Heart left ventricle (tissue), 16 donors: ENCODE measurements at places on chromosomes 4 and X. TPM values are rescaled to one million over a fixed set of nuclear protein-coding genes. Genes with fewer than 3 reads are reported as not detected.

The RNF212 gene
- total RNA-seq, result 0.48 TPM

- no peak for DNase-seq
Observed at GRCh38 chr4:114400531-114400930, 198.1 kb upstream of the UGT8 start.

The TXK gene
- 1.0 TPM for total RNA-seq

The UGT2B17 gene
- total RNA-seq, result not detected

The PLCXD1 gene
- 2.5 TPM for total RNA-seq

DNA sequence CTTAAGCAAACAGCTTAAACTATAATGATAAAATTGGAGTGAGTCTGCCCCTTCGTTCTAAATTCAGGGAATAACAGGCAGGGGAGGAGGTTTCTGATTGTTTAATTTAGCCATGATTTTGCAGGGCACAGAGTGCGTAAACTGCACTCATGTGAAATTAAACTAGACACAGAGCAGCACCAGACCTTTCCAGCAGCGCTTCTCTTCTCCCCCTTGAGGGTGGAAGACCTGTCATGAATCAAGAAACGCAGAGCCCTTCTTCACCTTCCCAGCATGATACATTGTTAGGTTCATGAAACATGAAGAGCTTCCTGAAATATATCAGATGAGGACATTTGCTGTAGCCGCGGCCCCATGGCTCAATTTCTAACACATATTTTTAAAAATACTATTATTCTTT is 63.1 kb downstream of the FAM114A1 start:
- DNase-seq, result no peak

- no peak for DNase-seq
Observed at GRCh38 chr4:113433536-113434246, 327.8 kb downstream of the CAMK2D start.

The GAGE12J gene
- total RNA-seq, result not detected

DNA sequence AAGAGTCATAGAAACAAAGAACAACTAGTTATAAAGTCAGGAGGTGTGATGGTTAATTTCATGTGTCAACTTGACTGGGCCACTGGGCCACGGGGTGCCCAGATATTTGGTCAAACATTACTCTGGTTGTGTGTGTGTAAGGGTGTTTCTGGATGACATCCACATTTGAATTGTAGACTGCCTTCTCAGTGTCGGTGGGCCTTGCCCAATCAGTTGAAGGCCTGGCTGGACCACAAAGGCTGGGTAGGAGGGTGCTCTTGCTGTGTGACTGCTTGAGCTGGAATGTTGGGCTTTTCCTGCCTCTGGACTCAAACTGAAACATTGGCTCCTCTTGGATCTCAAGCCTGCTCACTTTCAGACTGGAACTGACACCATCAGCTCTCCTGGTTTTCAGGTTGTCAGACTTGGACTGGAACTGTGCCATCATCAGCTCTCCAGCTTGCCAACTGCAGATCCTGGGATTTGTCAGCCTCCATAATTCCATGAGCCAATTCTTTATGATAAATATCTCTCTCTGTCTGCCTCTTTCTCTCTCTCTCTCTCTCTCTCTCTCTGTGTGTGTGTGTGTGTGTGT is 41.4 kb downstream of the CLDN34 start:
- DNase-seq, result no peak

The CLNK gene
- not detected for total RNA-seq

The ARHGEF38 gene
- total RNA-seq, result not detected

DNA sequence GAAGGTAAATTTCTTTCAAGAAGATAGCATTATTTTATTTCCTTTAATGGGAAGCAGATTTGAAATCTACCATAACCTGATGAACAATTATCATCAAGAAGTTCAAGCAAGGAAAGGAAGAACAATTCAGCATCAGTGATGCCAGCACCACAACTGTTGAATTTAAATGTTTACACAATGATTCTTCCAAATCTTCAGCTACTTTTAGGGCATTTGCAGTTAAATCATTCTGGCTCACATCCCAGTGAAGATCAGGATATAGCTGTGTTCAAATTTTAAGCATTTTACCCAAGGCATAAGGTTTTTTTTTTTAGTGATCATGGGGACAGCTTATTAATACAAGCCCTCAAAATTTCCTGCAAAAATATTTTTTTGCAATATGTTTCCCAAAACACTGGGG is 112.9 kb downstream of the SHISA3 start:
- no peak for DNase-seq

DNA sequence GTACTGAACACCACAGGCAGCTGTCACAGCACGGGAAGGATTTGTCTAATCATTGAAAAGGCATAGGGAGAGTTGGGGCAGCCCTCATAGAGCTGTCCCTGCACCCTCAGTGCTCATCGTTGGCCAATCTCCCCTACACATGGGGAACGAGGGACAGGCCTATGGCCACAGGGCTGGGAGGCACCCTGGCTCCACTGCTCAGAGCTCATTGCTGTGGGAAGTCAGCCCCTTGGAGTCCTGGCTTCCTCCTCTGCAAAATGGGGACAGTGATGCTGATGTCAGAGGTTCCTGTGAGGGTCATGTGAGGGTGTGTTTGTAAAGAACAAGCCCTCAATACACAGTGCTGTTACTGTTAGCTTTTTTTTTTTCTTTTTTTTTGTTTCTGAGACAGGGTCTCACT is 19.3 kb upstream of the HTRA3 start:
- no peak for DNase-seq

The GC gene
- total RNA-seq, result not detected

The MAMLD1 gene
- 2.6 TPM for total RNA-seq

DNA sequence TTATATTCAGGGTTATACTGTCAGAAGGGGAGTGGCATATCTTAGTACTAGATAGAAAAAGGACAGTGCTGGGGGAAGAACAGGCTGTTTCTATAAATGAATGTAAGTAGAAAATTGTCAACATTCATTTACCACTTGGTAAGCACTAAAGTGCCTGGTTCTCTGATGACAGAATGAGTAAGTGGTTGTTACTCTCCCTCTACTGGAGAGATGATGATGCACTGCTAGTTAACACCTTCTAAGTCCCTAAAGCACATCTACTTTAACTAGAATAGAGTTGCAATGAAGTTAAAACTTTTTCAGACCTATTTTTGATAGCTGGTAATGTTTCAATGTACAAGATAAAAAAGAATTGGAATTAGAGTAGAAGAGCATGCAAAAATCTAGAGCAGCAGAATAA is 214.5 kb downstream of the KLHL4 start:
- DNase-seq, result no peak

- DNase-seq, result no peak
Observed at GRCh38 chr4:118396881-118397622, 44.2 kb upstream of the PRSS12 start.

- DNase-seq, result no peak
Observed at GRCh38 chrX:77433001-77433400, 14.2 kb upstream of the FGF16 start.

The SASH3 gene
- total RNA-seq, result 2.9 TPM

DNA sequence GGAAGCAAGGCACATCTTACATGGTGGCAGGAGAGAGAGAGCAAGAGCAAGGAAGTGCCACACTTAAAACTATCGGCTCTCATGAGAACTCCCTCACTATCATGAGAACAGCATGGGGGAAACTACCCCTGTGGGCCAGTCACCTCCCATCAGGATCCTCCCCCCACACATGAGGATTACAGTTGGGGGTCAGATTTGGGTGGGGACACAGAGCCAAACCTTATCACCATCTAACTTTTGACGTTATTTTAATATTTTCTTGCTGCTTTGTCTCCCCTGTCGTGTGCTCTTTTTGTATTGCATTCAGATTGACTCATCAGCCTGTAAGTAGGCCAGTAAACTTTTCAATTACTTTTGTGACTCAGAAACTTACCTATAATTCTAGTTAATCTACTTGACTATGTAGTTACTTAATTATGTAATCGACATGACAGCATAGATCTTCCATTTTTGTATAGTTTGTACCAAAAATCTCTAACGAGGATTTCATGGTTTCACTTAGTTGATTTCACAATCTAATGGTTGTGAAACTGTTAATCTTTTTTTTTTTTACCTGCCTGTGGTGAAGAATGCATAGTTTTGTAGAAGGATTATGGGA is 18.3 kb downstream of the STIM2 start:
- no peak for DNase-seq

DNA sequence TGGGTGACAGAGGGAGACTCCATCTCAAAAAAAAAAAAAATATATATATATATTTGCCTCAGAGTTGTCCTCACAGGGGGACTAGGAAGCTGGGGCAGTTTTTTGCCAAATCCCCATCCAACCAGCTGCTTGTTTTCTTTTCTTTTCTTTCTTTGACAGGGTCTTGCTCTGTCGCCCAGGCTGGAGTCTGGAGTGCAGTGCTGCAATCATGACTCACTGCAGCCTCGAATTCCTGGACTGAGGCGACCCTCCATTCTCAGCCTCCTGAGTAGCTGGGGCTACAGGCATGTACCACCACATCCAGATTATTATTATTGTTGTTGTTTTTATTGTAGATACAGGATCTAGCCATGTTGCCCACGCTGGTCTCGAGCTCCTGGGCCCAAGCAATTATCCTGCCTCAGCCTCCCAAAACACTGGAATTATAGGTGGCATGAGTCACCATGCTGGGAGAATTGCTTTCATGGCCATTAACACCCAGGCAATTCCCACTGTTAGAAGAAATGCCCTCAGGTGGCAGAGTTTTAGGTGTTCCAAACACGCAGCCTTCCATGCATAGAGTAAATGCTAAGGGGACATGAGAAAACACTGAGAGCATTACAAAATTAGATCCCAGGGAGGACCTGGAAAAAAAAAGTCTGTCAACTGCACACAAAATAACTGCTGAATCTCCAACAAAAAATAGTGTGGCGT is 98.0 kb downstream of the ARHGAP6 start:
- no peak for DNase-seq

- DNase-seq, result no peak
Observed at GRCh38 chr4:104818579-104818978, 323.9 kb upstream of the CXXC4 start.

DNA sequence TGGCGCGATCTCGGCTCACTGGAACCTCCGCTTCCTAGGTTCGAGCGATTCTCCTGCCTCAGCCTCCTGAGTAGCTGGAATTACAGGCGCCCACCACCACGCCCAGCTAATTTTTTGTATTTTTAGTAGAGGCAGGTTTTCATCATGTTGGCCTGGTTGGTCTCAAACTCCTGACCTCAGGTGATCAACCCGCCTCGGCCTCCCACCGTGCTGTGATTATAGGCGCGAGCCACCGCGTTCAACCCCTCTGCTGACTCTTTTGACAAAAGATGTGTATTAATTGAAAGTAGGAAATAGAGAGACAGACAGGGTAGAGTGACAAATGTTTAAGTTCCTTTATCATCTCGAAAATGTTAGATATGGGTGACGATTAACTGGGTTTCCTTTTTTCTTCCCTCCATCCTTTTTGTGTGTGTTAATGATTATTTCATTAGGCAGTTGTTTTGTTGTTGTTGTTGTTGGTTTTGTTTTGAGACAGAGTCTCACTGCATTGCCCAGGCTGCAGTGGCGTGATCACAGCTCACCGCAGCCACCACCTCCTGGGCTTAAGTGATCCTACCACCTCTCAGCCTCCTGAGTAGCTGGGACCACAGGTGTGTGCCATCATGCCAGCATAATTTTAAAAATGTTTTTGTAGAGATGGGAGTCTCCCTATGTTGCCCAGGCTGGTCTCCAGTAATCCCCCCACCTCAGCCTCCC is 79.5 kb downstream of the KDM6A start:
- no peak for DNase-seq

The SMIM14 gene
- 10.1 TPM for total RNA-seq

The PLAC1 gene
- total RNA-seq, result not detected

The POF1B gene
- total RNA-seq, result 7.1 TPM

- DNase-seq, result no peak
Observed at GRCh38 chr4:105555409-105555808, 3.0 kb downstream of the ARHGEF38 start.

DNA sequence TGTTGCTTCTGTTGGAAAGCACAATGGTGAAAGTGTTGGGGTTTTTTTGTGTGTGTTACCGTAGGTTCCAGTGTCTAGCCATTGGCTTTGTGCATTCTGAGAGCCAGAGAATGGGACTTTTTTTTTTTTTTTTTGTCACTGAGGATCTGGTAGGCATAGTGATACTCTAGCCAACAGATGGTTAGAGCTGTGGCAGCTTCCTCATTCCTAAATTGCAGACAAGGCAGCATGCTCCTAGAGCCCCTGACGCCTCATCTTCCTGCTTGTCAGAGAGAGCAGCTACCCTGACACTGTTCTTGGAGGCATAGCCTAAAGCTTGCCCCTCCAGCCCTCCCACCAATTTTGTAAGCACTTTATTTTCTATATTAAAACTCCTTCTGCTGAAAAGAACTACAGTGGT is 27.0 kb downstream of the ARHGEF9 start:
- no peak for DNase-seq

GRCh38 chrX:40230646-40231045 is 132.9 kb upstream of the BCOR start:
- no peak for DNase-seq

The SSX2B gene
- not detected for total RNA-seq

The SLC34A2 gene
- not detected for total RNA-seq

- peak; percentile 22 for DNase-seq
Observed at GRCh38 chr4:15469402-15470127, at the start of gene CC2D2A. Gene CC2D2A, plus strand, starts transcription at chr4:15469882. Its CDS starts 6,051 bp downstream, at chr4:15475933.

The FOXP3 gene
- not detected for total RNA-seq

The BEX5 gene
- total RNA-seq, result 1.2 TPM

DNA sequence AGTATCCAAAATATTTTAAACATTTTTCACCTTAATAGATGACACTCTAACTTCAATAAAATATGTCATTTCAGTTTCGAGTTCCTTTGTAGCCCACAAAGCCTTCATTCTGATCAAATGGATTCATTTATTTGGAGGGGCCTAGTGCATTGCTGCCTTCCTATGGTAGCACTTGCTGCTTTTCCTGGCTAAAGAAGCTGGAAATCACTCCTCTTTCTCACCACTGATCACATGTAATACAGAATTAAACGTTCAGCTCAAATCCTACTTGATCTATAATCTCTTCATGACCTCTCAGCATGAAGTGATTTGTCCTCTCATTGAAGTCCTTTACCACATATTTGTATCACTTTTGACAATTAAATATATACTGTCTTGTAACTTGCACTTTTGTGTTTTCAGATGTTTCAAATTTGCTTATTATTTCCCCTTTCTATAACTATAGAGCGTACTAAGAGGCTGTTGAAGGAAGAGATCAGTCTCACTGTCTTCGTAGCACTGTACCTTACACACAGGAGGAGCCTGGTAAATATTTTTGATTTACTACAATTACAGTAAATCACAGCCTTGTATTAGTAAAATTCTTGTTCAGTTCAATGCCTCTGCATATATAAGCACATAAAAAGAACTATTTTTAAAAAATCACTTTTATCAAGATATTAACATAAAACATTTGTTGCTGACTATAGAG is 555 bp downstream of the CFI start:
- no peak for DNase-seq

- DNase-seq, result peak; percentile 10
Observed at GRCh38 chr4:3324093-3324815, 31.4 kb downstream of the RGS12 start.

- DNase-seq, result peak; percentile 82
Observed at GRCh38 chrX:129706400-129707072, 32.2 kb upstream of the XPNPEP2 start.

The LRP2BP gene
- total RNA-seq, result 0.80 TPM

GRCh38 chr4:182147391-182147790 is 95.8 kb upstream of the TENM3 start:
- DNase-seq, result no peak

GRCh38 chr4:12636191-12636590 is 847.9 kb downstream of the RAB28 start:
- no peak for DNase-seq

The ART3 gene
- 230 TPM for total RNA-seq
